ENCODE measurements at places on chromosomes 12 and 14.
A peak's percentile ranks its signal among the peaks of the same experiment; 100 is the strongest.

DNA sequence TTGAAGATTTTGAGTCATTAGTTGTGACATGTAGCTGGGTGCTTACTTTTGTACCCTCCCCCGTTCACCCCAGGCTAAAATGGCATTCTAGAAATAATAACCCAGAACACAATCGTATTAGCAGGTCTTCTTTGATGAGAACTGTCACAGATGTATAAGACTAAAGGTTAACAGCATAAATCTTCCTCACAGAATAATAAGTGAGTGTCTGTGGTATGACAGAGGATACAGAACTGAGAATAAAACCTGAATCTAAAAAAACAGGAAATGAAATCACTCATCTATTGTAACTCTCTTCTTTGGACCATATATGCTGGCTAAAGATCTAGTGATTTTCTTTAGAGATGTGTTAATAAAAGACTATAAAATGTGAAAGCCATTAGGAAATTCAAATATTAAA lies 746.6 kb downstream of the LRFN5 start:
- no peak for DNase-seq

GRCh38 chr12:92331383-92331782 lies 185.7 kb upstream of the BTG1 start:
- DNase-seq = no peak

DNA sequence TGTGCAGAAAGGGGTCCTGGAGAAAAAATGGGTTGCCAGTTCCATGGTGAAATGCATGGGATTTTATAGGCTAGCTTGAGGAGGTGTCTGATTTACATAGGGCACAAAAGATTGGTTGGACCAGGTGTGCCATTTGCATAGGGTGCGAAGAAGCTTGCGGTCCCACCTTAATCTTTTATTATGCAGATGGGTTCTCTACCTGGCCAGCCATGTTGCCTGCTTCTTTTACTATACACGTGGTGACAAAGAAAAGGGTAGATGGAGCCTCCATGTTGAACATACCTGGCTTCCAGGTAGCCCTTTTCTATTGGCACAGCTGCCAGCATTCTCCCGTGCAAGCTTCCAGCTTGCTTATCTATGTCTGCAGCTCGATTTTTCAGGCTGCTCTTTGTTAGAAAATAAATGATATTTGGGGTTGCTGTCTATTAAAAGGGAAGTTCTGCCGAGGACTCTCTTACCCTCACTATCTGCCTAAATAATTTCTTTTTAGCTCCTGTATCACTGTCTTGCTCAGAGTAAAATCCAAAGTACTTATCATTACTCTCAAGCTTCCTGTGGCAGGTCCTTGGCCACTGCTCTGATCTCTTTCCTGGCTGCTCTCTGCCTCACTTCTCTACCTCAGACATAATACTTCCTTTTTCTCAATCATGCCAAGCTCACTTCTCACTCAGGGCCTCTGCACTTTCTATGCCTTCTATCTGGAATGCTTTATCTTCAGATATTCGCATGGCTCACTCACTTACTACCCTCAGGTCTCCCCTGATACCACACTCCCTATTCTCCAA lies 216.0 kb upstream of the DAAM1 start:
- no peak for DNase-seq

GRCh38 chr12:27333403-27334009 lies 870 bp downstream of the BMAL2 start:
- DNase-seq = peak; percentile 6

- no peak for DNase-seq
Measured at GRCh38 chr12:114320101-114320500, 85.8 kb downstream of the TBX5 start.

GRCh38 chr12:118866346-118866745 lies 115.0 kb upstream of the SRRM4 start:
- DNase-seq = no peak

DNA sequence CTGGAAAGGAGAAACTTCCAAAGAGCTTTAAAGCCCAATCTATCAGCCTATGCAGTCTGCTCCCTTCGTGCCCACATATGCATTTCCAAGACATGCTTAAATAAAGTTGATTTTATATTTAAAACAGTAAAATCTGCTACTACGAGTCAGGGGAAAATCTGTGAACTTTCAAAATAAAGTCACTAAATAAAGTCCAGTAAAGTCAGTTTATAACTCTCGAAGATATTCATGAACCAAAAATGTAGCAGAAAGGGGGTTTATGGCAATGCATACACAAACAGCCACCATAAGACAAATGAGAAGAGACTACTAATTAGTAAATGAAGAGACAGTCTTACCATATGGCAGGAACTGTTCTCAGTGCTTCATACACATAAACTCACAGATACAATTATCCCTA lies 19.7 kb downstream of the AREL1 start:
- DNase-seq = no peak

DNA sequence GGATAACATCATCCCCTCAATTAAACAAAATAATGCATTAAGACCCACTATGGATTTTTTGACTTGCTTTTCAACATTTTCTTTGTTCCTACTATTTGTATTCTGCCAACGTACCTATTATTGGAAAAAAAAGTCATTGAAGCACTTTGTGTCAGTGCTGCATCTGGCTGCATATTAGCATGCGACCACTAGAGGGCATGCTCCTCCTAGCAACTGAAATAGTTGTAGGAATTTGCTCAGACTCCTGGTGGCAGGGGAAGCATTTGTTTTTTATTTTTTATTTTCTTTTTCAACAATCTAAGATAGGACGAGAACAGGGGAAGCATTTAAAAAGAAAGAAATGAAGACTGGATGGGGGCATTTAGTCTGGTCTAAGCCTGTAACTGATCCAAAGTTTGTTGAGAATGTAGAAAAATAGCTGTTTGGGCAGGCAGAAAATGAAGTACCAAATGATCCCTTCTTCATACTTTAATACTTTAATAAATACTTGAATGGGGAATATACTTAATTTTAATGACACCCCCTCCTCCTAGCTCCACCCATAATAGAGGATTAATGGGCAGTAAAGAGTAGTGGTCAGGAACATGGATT lies 14.5 kb upstream of the CLEC4A start:
- DNase-seq = peak; percentile 80

DNA sequence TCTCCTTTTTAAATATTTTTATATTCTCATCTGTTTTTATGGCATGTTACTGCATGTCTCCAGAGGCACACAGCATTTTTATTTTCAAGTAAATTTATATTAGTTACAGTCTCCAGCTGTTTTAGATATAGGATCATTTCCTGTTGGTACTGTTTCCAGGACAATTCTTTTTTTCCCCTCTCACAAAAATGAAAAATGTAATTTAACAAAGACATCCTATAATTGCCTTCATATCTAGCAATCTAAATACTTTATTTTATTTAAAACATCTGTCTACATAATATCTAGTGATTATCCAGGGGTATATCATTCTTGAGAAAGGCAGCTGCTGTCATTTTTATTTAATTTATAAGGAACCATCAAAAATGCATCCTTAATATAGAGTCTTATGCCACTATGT lies 272.4 kb upstream of the NPAS3 start:
- no peak for DNase-seq

GRCh38 chr14:55387121-55387520 lies 24.5 kb downstream of the ATG14 start:
- no peak for DNase-seq

DNA sequence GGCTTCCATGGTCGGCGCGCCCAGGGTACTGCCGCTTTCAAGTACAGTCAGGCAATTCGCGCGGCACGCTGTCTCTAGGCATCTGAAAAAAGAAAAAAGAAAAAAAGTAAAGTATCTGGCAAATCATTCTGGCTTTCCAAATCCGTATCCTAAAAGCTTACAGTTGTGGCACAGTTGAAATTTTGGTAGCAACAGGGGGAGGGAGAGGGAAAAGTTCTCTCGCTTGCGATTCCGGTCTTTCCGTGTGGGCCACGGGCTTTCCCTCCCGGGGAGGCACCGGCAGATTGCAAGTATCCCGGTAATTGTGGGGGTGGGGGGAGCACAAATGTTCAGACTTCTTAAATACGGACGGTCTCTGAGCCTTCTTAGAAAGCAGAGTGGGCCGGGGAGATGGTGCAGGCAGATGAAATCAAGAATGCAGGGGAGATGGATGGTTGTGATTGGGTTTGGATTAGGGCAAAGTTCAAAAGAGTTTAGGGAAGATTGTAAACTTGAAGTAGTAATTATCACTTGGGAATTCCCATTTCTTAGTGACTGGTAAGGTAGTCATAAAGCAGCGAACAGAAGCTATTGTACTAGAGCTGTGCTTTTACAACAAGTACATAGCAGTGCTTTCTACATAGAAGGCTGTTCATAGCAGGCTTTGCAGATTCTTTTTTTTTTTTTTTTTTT lies 1.2 kb downstream of the SOCS2 start:
- no peak for DNase-seq

- DNase-seq = peak; percentile 43
Measured at GRCh38 chr14:75523771-75524171, 1.5 kb downstream of the BATF start.

- peak; percentile 88 for DNase-seq
Measured at GRCh38 chr12:9760699-9761418, at the start of gene CD69. TSS of gene CD69 (minus strand) at chr12:9760901. CDS start at chr12:9760820, 81 bp downstream.

DNA sequence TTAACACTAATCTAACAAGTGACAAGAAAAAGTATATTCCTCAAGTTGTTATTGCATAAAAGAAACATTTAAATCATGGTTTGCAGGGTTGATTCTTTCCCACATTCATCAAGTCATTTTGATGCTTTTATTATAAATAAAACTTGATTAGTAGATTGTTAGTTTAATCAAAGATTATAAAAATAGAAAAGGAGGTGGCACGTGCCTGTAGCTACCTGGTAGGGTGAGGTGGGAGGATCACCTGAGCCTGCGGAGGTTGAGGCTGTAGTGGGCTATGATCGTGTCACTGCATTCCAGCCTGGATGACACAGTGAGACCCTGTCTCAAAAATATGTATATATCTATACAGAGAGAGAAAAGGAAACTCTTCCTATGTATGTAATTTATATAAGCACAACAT lies 433.2 kb upstream of the RGS6 start:
- DNase-seq = no peak

DNA sequence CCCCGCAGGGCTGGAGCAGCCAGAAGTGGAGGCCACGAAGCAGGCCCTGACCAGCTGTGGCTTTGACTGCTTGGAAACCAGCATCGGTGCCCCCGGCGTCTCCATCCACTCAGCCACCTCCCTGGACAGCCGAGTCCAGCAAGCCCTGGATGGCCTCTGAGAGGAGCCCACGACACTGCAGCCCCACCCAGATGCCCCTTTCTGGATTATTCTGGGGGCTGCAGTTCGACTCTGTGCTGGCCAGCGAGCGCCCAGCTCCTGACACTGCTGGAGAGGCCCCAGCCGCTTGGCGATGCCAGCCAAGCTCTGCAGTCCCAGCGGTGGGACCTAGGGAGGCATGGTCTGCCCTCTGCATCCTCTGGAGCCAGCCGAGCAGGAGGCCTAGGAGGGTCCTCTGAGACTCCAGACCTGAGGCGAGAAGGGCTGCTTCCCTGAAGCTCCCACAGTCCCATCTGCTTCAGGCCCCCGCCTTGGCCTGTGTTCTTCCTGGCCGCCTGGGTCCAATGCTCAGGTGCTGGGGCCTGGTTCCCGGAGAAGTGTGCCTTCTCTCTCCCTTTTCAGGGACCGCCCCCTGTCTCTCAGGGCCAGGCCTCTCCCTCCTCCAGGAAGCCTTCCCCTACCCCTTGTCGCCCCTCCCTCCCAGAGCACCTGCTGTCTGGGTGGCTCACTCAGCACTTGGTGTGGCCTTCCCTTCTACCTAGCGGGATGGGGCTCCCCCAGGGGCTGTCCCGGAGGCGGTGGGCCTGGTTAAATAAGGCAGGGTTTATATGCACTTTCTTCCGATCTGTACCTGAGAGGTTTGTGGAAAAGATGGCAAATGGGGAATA lies 23.0 kb downstream of the MVK start:
- no peak for DNase-seq

GRCh38 chr14:69373104-69373503 lies 25.0 kb downstream of the ERH start:
- no peak for DNase-seq

DNA sequence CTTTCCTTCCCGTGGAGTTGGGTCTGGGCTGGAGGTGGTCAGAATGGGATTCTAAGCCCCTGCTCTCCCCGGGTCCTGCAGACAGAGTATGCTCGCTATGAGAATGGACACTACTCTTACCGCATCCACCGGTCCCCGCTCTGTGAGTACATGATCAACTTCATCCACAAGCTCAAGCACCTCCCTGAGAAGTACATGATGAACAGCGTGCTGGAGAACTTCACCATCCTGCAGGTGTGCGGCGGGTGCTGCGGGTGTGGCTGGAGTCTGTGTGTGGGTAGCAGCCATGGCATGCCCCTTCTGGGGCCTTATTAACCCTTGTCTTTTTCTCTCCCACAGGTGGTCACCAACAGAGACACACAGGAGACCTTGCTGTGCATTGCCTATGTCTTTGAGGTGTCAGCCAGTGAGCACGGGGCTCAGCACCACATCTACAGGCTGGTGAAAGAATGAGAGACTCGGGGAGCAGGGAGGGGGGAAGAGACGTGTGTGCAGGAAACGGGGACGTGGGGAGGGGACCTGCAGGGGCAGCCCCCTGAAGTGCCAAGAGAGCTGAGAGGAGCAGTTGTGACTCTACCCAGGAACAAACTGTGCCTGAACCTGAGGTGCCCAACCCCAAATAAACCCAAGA lies 37.0 kb upstream of the TSPAN9 start:
- DNase-seq = no peak

DNA sequence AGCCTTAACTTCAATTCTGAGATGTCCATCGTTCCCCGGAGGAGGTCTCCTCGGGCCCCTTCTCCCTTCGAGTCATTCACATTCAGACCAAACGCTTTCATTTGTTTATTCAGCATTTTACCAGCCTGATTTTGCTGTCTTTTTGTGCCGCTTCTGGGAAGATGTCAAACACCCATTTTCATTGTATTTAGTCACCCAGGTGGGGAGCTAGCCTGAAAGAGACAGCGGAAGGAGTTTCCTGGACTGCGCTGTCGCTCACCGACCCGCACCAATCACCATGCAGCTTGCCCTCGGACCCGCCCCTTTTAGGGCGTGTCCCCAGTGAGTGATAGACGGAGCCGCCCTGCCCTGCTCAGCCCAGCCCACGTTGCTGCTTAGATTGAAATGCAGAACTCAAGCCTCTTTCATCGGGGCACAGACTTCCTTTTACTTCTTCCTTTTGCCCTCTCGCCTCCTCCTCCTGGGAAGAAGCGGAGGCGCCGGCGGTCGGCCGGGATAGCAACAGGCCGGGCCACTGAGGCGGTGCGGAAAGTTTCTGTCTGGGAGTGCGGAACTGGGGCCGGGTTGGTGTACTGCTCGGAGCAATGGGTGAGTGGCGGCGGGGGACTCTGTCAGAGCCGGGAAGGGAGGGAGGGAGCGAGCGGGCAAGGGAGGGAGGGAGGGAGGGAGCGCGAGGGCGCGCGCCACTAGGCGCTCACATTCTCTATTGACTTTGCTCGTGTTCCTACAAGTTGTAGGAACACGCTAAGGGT lies at the start of gene PAX9:
TSS of gene PAX9 (plus strand) at position 355 of the 752 bp plus-strand sequence. CDS start at position 585, 230 bp downstream.
- DNase-seq = peak; percentile 23

DNA sequence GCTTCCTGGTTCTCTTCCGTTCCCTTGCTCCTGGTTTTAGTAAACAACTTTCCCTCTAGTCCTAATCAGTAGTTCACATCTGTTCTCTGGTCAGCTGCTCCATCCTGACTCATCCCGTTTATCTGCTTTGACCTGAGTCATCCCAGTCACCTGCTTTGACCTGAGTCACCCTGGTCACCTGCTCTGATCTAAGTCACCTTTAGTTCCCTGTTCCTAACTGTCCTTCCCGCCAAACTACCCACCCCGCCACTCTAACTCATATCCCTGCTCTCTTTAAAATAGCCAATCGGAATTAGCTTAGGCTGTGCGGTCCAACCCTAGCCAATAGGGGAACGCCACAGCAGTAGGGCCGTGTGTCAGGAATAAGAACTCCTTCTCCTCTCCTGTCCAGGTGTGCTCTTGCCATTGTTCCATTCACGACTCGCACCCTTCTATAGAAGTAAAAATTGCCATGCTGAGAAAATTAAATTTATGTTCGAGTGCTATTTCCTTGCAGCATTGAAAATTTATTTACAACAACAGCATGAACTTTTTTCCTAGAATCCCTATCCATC lies 3.1 kb upstream of the ANKRD33 start:
- DNase-seq = no peak

All from CD4-positive, alpha-beta T cell treated with Interleukin-15 for 4 hours (primary cell).